COR-L47 (cell line): ENCODE measurements at places on chromosomes 7 and 10.
A peak's percentile ranks its signal among the peaks of the same experiment; 100 is the strongest.

- DNase-seq, result peak; percentile 98
These were observed 113.4 kb downstream of the SEM1 start for GRCh38 chr7:96596120-96596826.

GRCh38 chr10:99929360-99929759 lies 80.4 kb downstream of the DNMBP start:
- DNase-seq, result no peak

GRCh38 chr7:76232698-76233097 lies 31.0 kb downstream of the SRRM3 start:
- no peak for DNase-seq

GRCh38 chr10:126425032-126425431 lies 36.8 kb upstream of the ADAM12 start:
- no peak for DNase-seq

- DNase-seq, result no peak
These were observed 13.5 kb downstream of the ING3 start for GRCh38 chr7:120964088-120964487.

DNA sequence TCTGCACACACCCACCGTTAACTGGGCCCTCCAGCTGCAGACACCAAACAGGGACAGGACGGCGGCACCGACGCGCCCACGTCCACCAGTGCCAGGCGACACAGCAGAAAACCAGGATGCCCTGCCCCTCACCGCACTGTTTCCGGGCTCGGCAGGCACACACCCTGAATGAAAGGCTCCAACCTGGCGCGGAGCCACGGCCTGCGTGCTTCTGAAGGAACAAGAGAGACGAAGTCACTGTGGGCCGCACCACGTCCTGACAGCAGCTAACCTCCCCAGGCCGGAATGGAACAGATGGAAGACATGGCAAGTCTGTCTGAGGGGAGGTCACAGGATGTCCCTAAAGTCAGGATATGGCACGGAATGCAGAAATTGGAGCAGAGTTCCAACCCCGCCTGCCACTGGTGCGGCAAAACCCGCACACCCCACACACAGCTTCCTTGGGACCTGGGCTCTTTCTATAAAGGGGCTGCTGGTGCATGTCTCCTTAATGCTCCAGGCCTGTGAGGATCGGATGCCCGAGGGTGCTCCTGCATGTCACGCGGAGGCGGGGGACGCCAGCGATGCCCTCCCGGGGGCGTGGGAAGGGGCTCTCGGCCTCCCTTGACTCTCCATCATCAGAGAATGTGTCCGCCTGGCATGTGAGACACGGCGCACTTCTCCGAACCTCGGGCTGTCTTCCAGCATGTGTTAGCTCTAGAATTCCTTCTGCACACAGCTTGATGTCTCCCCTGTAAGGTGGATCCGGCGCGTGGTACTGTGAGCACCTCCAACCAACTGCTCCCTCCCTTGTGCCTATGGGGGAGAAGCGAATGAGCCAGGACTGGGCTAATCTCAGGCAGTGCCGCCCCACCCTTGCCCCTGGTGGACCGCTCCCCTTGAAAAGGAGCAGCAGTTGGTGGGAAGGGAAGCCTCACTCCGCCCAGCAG lies 3.9 kb upstream of the GPER1 start:
- DNase-seq, result no peak

GRCh38 chr7:43878867-43879266 lies 9.6 kb upstream of the MRPS24 start:
- DNase-seq, result no peak

- DNase-seq, result peak; percentile 65
These were observed 11.5 kb upstream of the KLRG2 start for GRCh38 chr7:139494835-139495579.

DNA sequence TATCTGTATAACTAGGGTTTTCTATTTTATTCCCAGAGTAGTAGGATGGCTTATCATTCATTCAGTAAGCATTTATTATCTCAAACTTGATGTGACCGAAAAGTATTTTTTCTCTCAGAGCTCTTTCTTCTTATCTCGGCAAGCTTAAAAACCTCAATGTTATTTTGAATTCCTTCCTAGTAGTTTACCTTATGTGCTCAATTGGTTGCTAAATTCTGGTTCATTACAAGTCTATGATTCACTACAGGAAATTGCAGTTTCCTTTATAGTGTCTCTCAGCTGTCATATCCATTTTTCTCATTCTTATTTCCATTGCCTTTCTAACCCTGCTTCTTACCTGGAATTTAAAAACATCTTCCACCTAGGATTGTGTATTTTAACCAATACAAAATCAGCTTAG lies 12.6 kb upstream of the ICA1 start:
- DNase-seq, result no peak

GRCh38 chr7:5207131-5207530 lies 17.1 kb downstream of the WIPI2 start:
- DNase-seq, result no peak

GRCh38 chr10:90373911-90374310 lies 483.9 kb downstream of the HTR7 start:
- DNase-seq, result no peak

- peak; percentile 48 for DNase-seq
These were observed 33.1 kb downstream of the SEMA3C start for GRCh38 chr7:80885757-80886156.

DNA sequence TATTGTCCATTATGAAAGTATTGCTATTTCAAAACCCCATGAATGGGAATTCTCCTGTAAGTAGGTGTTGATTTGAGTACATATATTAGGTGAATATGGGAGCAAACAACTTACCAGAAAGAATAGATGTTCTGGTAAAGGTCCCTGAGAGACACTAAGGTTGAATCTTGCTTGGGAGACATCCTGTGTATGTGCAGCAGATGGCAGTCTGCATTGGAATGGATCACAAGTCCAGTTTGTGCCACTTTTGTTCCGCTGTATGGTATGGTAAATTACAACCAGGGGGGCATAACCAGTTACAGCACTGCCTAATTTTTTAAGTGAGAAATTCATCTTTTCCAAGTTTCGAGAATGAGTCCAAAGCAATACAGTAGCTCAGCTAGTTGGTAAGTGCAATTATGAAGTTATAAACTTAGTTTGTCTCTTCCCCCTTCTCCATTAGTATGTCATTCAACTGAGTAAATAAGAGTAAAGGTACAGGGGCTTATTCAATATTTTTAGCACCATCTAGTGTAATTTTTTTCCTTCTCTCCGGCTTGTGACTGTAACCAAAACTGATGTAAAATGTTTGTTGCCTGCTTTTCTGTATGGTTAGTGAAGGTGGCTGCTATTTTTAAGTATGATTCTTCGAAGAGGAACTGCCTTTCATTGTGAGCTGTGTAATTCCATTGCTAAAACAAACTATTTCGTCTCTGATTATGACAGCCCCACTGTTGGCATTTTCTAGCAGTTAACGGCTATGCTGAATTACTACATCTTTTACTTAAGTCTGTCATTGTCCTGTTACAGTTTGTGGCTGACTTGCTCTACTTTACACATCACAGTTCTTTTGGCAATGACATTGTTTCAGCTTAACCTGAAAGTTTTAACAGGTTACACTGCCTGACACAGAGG lies 2.8 kb downstream of the MCU start:
- no peak for DNase-seq

DNA sequence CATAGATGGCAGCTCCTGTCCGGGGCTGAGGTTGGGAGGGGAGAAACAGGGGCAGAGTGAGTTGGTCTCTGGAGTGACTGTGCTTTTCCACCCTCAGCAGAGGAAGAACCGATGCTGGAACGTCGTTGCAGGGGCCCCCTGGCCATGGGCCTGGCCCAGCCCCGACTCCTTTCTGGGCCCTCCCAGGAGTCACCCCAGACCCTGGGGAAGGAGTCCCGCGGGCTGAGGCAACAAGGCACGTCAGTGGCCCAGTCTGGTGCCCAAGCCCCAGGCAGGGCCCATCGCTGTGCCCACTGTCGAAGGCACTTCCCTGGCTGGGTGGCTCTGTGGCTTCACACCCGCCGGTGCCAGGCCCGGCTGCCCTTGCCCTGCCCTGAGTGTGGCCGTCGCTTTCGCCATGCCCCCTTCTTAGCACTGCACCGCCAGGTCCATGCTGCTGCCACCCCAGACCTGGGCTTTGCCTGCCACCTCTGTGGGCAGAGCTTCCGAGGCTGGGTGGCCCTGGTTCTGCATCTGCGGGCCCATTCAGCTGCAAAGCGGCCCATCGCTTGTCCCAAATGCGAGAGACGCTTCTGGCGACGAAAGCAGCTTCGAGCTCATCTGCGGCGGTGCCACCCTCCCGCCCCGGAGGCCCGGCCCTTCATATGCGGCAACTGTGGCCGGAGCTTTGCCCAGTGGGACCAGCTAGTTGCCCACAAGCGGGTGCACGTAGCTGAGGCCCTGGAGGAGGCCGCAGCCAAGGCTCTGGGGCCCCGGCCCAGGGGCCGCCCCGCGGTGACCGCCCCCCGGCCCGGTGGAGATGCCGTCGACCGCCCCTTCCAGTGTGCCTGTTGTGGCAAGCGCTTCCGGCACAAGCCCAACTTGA lies 2.7 kb downstream of the REPIN1 start:
- no peak for DNase-seq

GRCh38 chr7:29946428-29947186 lies 43.0 kb downstream of the SCRN1 start:
- DNase-seq, result no peak

GRCh38 chr7:107035446-107035845 lies 9.1 kb upstream of the PRKAR2B start:
- no peak for DNase-seq
